ENCODE measurements at places on chromosomes 16 and 17. TPM values are rescaled to one million over a fixed set of nuclear protein-coding genes. Genes with fewer than 3 reads are reported as not detected.

The PPP1R1B gene
- total RNA-seq = not detected

The SYT17 gene
- total RNA-seq = not detected

The ALDH3A1 gene
- not detected for total RNA-seq

The SMTNL2 gene
- not detected for total RNA-seq

The PRR35 gene
- total RNA-seq = not detected

The TPPP3 gene
- total RNA-seq = not detected

The TAC4 gene
- total RNA-seq = not detected

DNA sequence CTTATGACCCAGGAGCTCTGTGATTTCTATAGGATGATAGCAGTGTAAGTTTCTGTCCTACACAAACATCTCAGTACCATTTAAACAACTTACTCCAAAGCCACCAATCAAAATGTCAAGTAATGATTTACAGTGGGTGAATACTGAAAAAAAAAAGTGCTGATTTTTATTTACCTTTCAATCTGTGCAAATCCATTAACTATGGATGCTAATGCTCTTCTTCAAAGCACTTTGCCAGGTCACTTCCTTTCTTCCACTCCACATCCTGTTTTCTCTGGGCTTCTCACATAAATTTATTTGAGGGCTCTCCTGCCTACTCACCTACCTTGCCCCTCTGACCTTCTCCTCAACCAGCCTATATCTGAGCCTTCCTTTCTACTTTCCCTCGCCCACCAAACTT is 101.6 kb downstream of the SKAP1 start:
- DNase-seq = no peak

GRCh38 chr16:57485091-57485915 is 990 bp downstream of the DOK4 start:
- no peak for DNase-seq

- DNase-seq = peak; percentile 82
Measured at GRCh38 chr17:73710095-73710592, 65.9 kb upstream of the SDK2 start.

- DNase-seq = no peak
Measured at GRCh38 chr16:81618661-81619060, 160.4 kb upstream of the PLCG2 start.

GRCh38 chr17:35046740-35047283 is 16.7 kb downstream of the RFFL start:
- DNase-seq = peak; percentile 78

DNA sequence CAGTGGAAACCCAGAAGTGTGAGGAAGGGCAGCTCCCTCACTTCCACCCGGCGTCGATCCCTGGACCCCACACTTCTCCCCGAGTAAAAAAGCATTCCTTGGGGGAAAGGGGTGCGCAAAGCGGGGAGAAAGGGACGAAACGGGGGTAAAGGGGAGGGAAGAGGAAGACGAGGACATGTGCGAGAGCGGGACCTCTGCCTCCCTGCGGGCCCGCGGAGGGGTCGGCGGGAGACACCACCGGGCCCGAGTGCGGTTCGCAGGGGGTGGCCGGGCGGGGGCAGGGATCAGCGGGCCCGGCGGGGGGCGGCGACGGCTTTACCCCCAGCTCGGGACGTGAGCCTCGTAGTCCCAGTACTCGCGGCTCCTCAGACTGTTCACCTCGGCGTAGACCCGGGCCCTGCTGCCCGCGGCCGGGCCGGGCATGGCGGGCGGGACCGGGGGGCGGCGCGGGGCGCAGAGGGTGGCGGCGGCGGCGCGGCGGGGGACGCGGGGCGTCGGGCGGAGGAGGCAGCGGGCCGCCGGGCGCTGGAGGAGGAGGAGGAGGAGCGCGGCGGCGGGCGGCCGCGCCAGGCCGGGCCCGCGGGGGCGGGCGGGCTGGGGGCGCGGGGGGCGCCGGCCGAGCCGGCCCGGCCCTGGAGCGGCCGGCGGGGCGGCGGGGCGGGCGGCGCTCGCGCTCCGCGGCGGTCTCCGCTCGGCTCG is 443 bp downstream of the CSNK2A2 start:
- DNase-seq = no peak

GRCh38 chr16:65657071-65657494 is 535.2 kb upstream of the CDH11 start:
- DNase-seq = no peak

DNA sequence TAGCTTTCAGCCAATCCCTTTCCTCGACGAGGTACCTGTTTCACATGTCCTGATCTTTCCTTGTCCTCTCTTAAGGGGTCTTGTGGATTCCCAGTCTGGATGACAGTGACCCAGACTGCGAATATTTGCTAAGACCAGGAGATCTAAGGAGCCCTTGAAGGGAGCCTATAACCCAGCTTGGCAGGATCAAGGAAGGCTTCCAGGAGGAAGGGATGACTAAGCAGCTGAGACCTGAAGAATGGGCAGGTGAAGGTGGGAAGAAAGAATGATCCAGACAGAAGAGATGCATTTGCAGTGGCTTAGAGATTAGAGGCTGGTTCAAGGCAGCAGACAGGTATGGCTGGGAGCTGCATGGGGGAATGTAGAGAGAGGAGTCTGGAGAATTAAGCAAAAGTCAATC is 1.9 kb upstream of the PDK2 start:
- no peak for DNase-seq

GRCh38 chr17:12665263-12666210 is at the start of gene MYOCD:
Gene MYOCD (plus strand): TSS chr17:12665890. CDS start chr17:12666189, 299 bp downstream.
- no peak for DNase-seq

DNA sequence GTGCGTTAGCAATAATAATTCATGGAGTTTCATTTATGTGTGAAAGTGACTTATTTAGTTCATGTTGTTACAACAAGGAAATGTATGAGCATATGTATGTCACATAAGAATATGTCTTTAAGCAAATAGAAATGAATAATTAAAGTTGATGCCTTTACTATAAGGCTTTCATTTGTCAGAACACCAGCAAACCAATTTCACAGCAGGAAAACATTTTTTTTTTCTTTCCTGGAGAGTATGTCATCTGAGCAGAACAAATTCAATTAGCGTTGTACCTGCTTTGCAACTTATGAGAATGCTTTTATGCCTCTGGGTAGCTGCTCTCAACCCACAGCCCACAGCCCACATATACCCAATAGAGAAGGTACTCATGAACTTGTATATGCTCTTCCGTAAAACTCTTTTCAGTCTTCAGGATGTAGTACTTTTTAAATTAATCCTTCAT is 26.3 kb upstream of the APOH start:
- DNase-seq = peak; percentile 39

GRCh38 chr17:13575922-13576419 is 25.8 kb downstream of the HS3ST3A1 start:
- no peak for DNase-seq

DNA sequence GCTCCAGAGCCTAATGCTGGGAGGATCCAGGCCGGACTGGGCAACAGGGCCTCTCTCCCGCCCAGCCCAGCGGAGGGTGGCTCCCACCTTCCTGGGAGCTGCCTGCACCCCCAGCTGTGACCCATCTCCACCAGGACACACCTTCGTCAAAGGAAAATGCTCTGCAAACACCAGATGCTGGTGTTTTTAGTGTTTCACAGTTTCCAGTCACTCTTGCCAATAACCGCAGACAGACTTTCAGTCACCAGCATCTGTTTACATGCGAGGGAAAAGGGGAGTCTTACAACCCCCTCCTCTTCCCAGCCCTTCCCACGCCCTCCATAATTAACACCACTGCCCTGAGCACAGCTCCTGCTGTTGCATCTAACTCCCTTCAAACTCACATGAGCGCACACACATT is 25.3 kb downstream of the KLHDC4 start:
- DNase-seq = no peak

- DNase-seq = no peak
Measured at GRCh38 chr17:48335858-48336500, 94.0 kb downstream of the SKAP1 start.
